ENCODE measurements at places on chromosomes 4 and X. TPM values are rescaled to one million over a fixed set of nuclear protein-coding genes. Genes with fewer than 3 reads are reported as not detected.

- DNase-seq = no peak
- no peak overlapping the region for H3K4me3 ChIP-seq
- H3K27me3 ChIP-seq = peaks cover 6% of the 10 kb centered on the region
- H3K27ac ChIP-seq = no peak overlapping the region
These were observed 6.6 kb downstream of the PAK3 start for GRCh38 chrX:111102636-111103035.

GRCh38 chrX:150239946-150240642 is 123.0 kb upstream of the MAMLD1 start:
- no peaks in the 10 kb centered on the region for H3K27me3 ChIP-seq
- no peaks in the 10 kb centered on the region for H3K36me3 ChIP-seq
- no peak for DNase-seq

GRCh38 chrX:11053351-11053750 is 57.8 kb upstream of the HCCS start:
- no peak for DNase-seq
- no peaks in the 10 kb centered on the region for H3K27me3 ChIP-seq
- no peak overlapping the region for H3K27ac ChIP-seq
- H3K36me3 ChIP-seq = peaks cover 3% of the 10 kb centered on the region

- H3K36me3 ChIP-seq = no peaks in the 10 kb centered on the region
- no peak overlapping the region for H3K4me3 ChIP-seq
- no peak for DNase-seq
- H3K27ac ChIP-seq = no peak overlapping the region
- H3K27me3 ChIP-seq = no peaks in the 10 kb centered on the region
These were observed 279.0 kb upstream of the VCX3A start for GRCh38 chrX:6813836-6814370.

GRCh38 chr4:67436742-67437141 is 108.6 kb downstream of the CENPC start:
- peaks cover 11% of the 10 kb centered on the region for H3K4me1 ChIP-seq
- DNase-seq = no peak
- peaks cover 57% of the 10 kb centered on the region for H3K36me3 ChIP-seq
- H3K27me3 ChIP-seq = no peaks in the 10 kb centered on the region

GRCh38 chr4:25085671-25086070 is 54.9 kb upstream of the LGI2 start:
- no peak overlapping the region for H3K4me3 ChIP-seq
- no peaks in the 10 kb centered on the region for H3K36me3 ChIP-seq
- H3K27me3 ChIP-seq = peaks cover 47% of the 10 kb centered on the region
- peaks cover 9% of the 10 kb centered on the region for H3K4me1 ChIP-seq

TIGD2 gene
- total RNA-seq = 3.6 TPM

GRCh38 chr4:189178125-189178746 is 762.4 kb upstream of the FRG1 start:
- H3K4me3 ChIP-seq = no peak overlapping the region
- no peaks in the 10 kb centered on the region for H3K36me3 ChIP-seq
- no peak for DNase-seq
- H3K27ac ChIP-seq = no peak overlapping the region
- H3K27me3 ChIP-seq = no peaks in the 10 kb centered on the region
- no peaks in the 10 kb centered on the region for H3K4me1 ChIP-seq

CPZ gene
- total RNA-seq = not detected

DNA sequence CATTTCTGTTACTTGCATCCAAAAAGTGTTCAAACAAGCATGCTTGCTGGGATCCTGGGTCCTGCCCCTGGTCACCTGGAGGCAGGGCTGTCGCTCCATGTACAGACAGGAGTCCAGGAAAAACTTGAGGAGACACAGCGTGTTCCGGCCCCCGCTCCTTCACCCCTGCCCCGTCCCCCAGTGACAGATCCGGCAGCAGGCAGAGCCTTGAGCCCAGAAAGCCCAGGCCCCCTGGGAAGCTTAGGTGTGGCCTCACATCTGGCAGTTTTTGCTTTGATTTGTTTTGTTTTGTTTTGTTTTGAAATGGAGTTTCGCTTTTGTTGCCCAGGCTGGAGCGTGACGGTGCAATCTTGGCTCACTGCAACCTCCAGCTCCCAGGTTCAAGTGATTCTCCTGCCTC is 67.0 kb downstream of the TRMT44 start:
- no peaks in the 10 kb centered on the region for H3K4me1 ChIP-seq
- H3K4me3 ChIP-seq = no peak overlapping the region
- no peak overlapping the region for H3K27ac ChIP-seq
- H3K36me3 ChIP-seq = peaks cover 3% of the 10 kb centered on the region

- no peak overlapping the region for H3K4me3 ChIP-seq
- no peak for DNase-seq
- no peak overlapping the region for H3K27ac ChIP-seq
These were observed 110.4 kb upstream of the EDNRA start for GRCh38 chr4:147370473-147370872.

DNA sequence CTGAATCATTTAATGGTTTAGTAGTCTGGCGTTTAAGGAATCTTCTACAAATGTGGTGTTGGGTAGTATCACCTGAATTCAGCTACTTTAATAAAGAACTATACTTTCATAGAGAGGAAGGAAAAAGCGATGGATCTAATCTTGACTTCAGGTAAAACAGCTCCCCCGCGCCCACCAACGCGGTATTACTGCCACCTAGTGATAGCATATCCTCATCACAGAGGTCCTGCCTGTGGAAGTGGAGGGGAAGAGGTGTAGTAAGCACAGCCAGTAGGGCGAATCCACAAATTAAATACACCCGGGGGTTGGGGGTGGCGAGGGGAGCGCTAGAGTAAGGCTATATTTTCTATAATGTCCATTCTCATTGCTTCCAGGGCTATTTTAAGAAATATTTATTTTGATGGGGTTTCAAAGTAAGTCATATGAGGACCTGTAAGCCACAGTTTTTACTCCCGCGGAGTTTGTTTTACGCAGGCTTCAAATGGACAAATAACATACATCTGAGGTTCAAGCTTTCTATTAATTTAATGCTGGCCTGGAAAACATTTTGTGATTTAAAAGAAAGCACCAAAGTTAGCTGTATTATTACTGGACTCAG is 8.3 kb upstream of the DAPP1 start:
- H3K27me3 ChIP-seq = peaks cover 10% of the 10 kb centered on the region
- no peak overlapping the region for H3K27ac ChIP-seq
- no peak overlapping the region for H3K4me3 ChIP-seq

TLR7 gene
- 0.28 TPM for total RNA-seq

DNA sequence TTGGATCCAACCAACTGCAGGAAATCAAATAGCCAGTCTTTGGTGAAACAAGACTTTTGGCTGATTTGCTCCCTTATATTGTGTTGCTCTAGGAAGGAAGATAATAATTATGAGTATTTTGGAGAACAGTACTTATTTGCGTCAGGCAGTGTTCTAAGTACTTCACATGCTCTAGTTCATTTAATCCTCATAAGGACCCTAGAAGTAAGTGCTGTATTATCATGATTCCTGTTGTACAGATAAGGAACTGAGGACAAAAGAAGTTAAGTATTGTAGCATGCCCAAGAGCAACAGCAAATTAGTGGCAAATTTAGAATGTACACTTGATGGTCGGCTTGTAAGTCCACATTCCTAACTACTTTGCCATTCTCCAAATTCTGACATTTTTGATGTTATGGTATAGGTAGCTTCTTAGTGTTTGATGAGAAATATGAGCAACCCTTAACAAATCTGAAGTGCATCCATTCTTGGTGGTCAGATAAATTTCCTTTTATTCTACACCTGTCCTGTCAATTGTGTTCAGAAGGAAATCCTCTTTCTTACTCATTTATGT is 72.0 kb downstream of the SPRY1 start:
- no peak overlapping the region for H3K4me3 ChIP-seq
- H3K4me1 ChIP-seq = peaks cover 13% of the 10 kb centered on the region
- H3K27ac ChIP-seq = no peak overlapping the region
- no peaks in the 10 kb centered on the region for H3K36me3 ChIP-seq
- H3K27me3 ChIP-seq = no peaks in the 10 kb centered on the region

FAM184B gene
- 0.04 TPM for total RNA-seq

GRCh38 chr4:54908763-54909162 is 216.6 kb downstream of the KDR start:
- H3K27me3 ChIP-seq = no peaks in the 10 kb centered on the region
- no peak overlapping the region for H3K4me3 ChIP-seq
- no peaks in the 10 kb centered on the region for H3K36me3 ChIP-seq

FAM47C gene
- not detected for total RNA-seq

DNA sequence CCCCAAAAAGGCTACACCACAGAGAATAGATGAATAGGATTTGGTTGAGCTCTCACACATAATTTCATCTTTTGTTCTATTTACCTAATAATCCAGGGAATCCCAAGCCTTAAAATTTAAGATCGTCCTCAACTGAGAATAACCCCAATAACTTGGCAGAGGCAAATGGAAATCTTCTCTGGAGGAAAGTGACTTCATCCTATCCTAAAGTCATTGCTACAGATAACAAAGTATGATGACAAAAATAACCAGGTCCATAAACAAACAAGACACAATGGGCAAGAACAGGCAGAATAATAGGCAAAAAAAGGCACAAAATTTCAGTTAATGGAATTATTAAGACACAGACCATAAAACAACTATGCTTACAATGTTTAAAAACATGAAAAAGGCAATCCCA is 177.3 kb upstream of the STK26 start:
- no peak for DNase-seq
- H3K27ac ChIP-seq = no peak overlapping the region
- H3K4me3 ChIP-seq = no peak overlapping the region
- no peaks in the 10 kb centered on the region for H3K27me3 ChIP-seq

DNA sequence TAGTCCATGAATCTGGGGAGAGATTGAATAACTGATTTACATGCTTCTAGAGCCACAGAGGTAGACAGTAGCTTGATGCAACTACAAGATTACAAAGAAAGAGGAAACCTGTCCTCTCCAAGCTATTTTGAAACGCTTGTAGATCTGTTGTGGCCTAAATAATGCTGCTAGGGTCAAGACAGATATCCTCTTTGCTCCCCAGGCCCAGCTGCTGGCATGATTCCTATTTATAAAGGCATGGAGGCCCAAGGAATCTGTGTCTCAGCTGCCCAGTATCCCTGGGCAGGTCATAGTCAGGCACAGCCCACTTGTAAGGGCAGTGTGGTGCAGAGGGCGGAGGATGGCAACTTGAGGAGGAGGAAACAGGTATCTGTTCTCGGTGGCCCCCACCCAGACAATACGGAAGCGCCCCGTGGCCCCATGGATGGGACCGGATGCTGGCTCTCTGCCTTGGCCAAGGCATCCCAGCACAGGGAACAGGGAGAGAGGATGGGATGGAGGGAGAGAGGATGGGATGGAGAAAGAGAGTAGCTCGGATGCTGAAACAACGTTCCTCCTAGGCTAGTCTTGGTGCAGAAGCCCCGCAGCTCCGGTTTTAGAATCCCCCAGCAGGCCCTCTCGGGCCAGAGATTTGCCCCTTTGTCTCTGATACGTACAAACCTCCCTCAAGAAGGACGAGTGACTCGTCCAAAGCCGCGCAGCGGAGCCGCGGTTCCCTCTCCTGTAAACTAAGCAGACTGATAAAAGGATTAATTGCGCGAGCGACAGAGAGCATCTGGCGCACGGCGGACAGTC is 767 bp upstream of the SMIM20 start:
- peaks cover 11% of the 10 kb centered on the region for H3K36me3 ChIP-seq
- peaks cover 15% of the 10 kb centered on the region for H3K4me1 ChIP-seq
- DNase-seq = peak; percentile 36
- H3K4me3 ChIP-seq = peak overlapping the region; percentile 95

GRCh38 chr4:77172336-77172735 is 15.3 kb downstream of the CCNG2 start:
- H3K27ac ChIP-seq = no peak overlapping the region
- DNase-seq = no peak
- H3K36me3 ChIP-seq = peaks cover 4% of the 10 kb centered on the region
- no peaks in the 10 kb centered on the region for H3K27me3 ChIP-seq
- H3K4me1 ChIP-seq = no peaks in the 10 kb centered on the region

DNA sequence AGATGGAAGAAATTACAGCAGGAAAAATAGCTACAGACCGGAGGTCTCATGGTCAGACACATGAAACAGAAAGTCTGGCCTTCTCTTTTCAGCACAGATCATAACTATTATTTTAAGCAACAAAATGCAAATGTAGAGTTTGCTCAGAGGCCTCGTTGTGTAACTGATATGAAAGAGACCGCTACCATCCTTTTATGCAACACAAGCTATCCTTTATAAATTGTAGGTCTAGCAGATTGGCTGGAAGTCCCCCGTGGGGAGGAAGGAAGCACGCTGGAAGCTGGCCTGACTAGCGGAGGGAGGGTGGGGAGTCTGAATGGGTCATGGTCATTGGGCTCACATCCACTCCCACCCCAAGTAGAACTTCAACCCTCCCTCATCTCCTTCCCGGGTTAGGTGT is 27.7 kb downstream of the DMP1 start:
- no peak overlapping the region for H3K4me3 ChIP-seq
- DNase-seq = no peak
- H3K27me3 ChIP-seq = no peaks in the 10 kb centered on the region
- no peaks in the 10 kb centered on the region for H3K4me1 ChIP-seq
- H3K36me3 ChIP-seq = peaks cover 2% of the 10 kb centered on the region

C1QTNF7 gene
- not detected for total RNA-seq

DNA sequence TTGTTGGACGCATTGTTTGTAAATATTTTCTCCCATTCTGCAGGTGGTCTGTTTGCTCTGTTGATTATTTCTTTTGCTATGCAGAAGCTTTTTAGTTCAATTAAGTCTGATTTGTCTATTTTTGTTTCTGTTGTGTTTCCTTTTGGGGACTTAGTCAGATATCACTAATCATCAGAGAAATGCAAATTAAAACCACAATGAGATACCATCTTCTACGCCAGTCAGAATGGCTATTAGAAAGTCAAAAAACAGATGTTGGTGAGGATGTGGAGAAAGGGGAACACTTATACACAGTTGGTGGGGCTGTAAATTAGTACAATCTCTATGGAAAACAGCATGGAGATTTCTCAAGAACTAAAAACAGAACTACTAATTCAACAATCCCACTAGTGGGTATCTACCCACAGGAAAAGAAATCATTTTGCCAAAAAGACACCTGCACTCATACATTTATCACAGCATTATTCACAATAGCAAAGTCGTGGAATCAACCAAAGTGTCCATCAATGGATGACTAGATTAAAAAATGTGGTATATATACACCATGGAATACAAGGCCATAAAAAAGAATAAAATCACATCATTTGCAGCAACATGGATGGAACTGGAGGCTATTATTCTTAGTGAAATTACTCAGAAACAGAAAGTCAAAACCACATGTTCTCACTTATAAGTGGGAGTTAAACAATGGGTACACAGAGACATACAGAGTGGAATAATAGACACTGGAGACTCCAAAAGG is 8.1 kb downstream of the COQ2 start:
- H3K27ac ChIP-seq = peak overlapping the region; percentile 55
- peaks cover 20% of the 10 kb centered on the region for H3K4me1 ChIP-seq
- H3K27me3 ChIP-seq = no peaks in the 10 kb centered on the region

GRCh38 chr4:119040261-119040660 is 95.4 kb upstream of the MYOZ2 start:
- no peak overlapping the region for H3K4me3 ChIP-seq
- no peaks in the 10 kb centered on the region for H3K27me3 ChIP-seq
- no peaks in the 10 kb centered on the region for H3K36me3 ChIP-seq
- DNase-seq = no peak

PSMD10 gene
- 42.6 TPM for total RNA-seq

GLOD5 gene
- total RNA-seq = not detected

CT55 gene
- not detected for total RNA-seq

Measured in activated naive CD8-positive, alpha-beta T cell treated with anti-CD3 and anti-CD28 coated beads for 36 hours (primary cell).